ENCODE measurements at places on chromosomes 2 and 18. TPM values are rescaled to one million over a fixed set of nuclear protein-coding genes. Genes with fewer than 3 reads are reported as not detected.

GRCh38 chr2:165469417-165469816, at the start of gene CSRNP3:
Gene CSRNP3 (plus strand): TSS chr2:165469698. CDS start chr2:165595066, 125,368 bp downstream.
- no peak for DNase-seq

DNA sequence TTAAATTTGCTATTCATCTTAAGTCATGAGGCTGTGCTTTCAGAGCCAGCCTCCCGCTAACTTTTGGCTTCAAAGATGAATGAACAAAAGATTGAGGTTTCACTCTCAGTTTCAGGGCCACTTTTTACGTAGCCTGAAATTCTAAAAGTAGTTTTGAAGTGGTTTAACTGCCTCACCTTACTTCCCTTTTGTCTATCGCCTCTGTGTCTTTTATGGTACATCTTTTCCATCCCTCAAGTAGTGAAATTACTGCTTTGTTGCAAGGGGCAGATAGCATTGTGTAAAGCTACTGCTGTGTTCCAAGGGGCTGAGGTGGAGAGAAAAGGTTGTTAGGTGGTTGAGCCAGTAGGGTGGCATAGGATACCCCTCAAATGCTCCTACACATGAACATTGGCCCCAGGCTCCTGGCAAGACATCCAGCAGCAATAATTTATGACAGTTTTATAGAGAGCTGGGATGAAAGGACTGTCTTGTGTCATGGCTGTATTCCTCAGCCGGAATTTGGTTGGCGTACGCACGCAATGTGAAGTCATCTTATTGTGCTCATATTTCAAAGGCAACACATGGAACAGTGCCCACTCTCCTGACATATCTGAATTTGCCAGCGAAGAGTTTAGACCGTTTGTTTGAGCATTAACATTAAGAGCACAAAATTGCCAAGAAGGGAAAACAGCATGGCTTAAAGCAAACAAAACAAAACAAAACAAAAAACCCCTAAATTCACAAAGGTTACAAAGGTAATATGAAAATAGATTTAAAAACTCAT, 32.2 kb downstream of the QPCT start:
- DNase-seq, result no peak

- no peak for DNase-seq
These were observed 45.7 kb downstream of the QPCT start for GRCh38 chr2:37389989-37390765.

GRCh38 chr18:27785815-27786471, 391.0 kb downstream of the CDH2 start:
- peak; percentile 50 for DNase-seq

DNA sequence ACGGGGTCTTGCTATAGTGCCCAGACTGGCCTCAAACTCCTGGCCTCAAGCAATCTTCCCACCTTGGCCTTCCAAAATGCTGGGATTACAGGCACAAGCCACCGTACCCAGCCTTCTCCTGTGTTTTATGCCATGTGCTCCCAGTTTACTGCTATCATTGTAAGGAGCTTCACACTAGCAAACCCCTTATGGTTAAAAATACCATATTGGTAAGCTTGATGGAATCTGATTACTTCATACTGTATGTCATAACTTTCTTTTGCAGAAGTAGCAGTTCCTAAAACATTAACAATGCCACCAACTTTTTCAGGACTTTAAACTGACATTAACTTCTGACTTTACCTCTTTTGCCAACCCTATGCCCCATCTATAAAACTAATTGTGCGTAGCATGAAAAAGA, 36.2 kb downstream of the HAT1 start:
- no peak for DNase-seq

- no peak for DNase-seq
These were observed 1.1 kb downstream of the NIFK start for GRCh38 chr2:121735518-121736074.

ALLC gene
- total RNA-seq, result not detected

GRCh38 chr18:57426187-57426586, 9.0 kb upstream of the ONECUT2 start:
- DNase-seq, result no peak

CDH19 gene
- 1.6 TPM for total RNA-seq

DNA sequence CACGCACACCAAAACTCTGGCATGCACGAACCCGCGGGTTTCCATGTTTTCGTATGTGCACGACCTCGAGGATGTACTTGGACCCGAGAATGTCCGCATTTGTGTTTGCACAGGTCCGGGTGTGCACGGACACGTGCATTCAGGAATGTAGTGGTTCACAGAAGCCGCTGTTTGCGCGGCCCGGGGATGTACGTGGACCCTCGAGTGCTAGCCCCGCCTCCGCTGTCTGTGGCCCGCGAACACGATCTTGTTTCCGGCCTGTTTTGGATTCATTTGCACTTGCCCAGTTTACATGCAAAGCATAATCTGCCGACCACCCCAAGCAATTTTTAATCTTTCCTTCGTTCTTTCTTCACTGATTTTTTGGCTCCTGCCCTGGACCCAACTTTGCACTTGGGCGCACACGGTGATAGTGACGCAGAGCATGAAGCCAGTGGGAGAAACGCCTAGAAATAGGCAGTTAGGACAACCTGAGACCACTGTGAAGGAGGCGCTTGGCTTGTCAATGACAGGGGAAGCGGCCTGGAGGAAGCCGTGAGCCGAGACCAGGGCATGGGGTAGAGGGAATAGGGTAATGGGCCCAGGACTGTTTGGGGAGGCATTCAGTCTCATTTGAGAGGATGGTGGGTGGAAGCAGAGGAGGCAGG, 45.4 kb upstream of the PTMA start:
- no peak for DNase-seq

- DNase-seq, result peak; percentile 14
These were observed 18.9 kb downstream of the CELF4 start for GRCh38 chr18:37546651-37547050.

DNA sequence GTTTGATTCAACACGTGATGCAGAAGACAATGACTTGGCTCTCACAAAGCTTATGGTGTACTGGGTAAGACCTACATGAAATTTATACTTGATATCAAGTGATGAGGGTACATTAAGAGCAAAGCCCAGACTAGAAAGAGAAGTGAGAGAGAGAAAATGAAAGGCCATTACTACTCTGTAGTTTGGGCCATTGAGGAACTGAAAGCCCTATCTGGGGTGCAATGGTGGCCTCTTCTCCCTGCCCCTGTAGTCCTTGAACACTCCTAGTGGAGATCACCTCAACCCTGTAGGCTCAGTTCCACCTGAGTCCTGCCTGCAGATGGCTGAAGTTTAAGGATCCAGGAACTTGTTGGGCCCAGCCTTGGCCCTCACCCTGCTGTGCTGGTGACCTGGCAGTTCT, 569.8 kb upstream of the MEX3C start:
- DNase-seq, result no peak

DNA sequence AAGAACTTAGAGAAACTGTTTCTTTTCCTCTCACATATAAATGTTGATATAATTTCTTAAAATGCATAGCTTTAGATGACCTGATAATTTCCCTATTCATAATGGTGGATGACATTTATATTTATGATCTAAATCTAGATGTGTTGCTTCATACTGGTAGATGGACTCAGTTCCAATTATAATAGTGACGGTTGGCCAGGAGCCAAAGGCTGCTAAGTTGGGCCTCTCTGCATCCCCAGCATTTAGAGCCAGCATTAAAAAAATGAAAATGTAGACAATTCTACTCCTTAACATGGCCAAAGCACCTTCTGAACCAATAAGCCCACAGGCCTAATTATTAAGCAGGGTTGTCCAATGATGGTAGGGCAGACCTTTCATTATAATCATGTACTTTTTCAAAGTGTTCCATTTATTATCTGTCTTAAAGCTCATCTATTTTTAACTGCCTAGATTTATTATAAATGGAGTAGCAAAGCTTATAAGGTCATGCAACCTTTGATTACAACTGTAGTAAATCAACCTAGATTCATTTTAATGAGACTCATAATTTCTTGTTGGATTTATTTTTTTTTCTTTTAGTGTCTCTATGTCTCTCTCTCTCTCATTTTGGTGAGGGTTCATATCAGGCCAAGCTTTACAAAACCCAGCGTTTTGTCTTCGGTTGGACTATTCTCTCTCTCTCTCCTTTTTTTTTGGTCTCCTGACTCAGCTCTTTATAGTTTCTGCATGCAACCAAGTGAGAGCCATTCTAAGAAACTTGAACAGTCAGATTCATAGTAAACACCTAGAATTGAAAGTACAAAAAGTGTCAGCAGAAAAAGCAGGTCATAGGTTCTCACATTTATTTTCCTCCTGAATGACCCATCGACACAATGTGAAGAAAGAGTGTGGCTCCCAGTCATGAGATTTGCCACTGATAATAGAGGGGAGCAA, 2016.1 kb upstream of the PIK3C3 start:
- no peak for DNase-seq

- DNase-seq, result no peak
These were observed 9.1 kb downstream of the RND3 start for GRCh38 chr2:150478200-150478974.

DNA sequence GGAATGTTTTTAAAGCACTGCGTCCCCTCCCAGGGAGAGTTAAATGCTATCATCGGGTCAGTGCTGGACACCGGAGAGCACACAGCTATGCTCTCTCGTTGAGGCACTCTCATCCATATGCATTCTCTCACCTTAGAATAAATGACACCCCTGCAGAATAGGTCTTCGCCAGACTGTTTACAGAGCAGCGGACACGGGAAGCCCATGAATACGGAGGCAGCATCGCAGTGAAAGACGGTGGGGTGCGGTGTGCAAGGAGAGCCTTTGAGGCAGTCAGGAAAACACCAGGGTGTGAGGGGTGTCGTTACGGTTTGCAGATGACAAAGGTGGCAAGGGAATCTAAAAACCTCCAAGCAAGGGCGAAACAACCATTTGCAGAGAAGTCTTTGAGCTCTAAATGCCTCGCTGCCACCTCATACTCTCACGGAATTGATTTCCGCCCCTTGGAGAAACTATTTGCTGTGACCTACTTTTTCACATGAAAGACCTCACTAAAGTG, 169.2 kb upstream of the FHL2 start:
- DNase-seq, result no peak

DNA sequence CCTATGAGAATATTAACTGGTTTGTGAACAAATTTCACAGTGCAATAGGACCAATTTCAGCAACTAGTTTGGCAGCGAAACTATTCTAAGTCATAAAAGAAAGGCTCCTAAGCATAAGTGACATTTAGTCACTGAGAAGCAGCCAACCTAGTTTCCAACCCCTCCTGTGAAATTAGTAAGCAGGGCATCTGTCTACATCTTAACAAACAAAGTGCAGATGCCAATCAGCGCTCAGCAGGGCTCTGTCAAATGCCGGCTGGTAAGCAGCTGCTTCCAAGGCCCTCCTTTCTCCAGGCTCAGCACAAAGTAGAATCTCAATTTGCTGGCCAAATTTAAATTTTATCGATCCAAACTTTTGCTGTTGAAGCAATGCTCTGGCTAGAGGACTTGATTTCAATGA, 124.7 kb downstream of the ICOS start:
- DNase-seq, result no peak

- no peak for DNase-seq
These were observed 310.3 kb downstream of the NOL4 start for GRCh38 chr18:33914399-33914798.

GRCh38 chr2:682226-682625, 5.0 kb upstream of the TMEM18 start:
- DNase-seq, result no peak

- DNase-seq, result no peak
These were observed 73.4 kb downstream of the NRXN1 start for GRCh38 chr2:50958504-50958903.

RPS27A gene
- 782 TPM for total RNA-seq

DNA sequence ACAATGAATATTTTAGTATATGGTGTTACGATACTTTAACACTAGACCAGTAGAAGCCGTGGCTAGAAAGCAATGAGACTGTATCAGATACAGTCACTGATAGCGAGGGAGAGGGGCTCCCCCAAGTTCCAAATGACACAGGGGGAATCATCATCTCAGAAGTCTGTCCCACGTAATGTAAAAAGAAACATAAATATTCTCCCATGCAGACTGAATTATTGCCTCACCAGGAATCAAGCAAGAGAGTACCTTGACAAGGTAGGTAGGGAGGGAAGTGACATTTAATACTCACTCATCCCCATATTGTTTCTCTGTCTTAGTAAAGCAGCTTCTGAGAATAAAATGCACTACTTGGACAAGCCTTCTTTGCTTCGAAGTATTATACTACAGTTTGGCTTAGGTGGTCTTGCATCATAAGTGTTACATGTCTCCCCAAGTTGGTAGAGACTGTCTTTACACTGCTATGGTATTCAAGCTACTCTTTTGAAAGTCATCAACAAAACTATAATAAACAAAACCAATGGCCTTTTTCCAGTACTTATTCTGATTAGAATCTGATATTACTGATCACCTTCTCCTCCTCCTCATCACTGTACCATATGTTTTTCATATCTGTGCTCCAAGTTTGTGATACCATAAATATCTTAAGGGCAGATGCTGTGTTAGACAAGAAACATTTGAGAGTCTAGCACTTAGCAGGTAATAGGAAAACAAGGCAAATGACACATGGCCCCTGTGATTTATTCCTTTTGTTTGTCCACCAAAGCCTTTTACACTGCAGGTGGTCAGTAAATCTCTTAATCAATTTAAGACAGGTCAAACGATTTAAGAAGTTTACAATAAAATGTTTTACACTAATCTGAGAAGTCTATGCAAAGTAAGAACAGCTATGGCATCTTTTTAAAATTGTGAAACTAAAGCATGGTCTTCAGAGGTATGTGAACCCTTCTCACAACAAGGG, 2.7 kb downstream of the LAPTM4A start:
- no peak for DNase-seq

GRCh38 chr18:57004366-57005121, 142.3 kb upstream of the BOD1L2 start:
- no peak for DNase-seq

RNF125 gene
- total RNA-seq, result 9.0 TPM

ARHGEF4 gene
- 14.7 TPM for total RNA-seq

- DNase-seq, result no peak
These were observed 30.6 kb downstream of the SPATS2L start for GRCh38 chr2:200336980-200337615.

AMER3 gene
- total RNA-seq, result not detected

REEP1 gene
- 55.2 TPM for total RNA-seq

DNA sequence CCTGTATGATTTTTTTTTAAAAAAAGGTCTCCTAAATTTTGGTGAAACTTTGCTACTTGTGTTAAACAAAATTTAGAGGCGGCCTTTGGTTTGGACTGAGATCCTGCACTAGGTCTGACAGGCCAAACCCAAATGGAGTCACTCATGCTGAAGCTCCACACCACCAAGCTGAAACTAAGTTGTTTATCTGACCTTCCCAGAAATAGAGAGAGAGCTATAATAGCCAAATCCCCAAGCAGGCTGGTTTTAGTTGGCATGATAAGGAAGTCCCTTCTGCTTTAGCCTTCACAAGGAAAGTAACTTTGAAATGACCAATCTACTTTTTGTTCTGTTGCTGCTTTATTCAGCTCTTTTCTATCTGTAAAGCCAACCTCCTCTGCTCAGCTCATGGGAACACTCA, 17.1 kb upstream of the THUMPD2 start:
- DNase-seq, result no peak
